ENCODE measurements at places on chromosomes 6 and 20.

- H3K4me3 ChIP-seq: no peak overlapping the region
- no peak for DNase-seq
- no peaks in the 10 kb centered on the region for H3K4me1 ChIP-seq
- no peaks in the 10 kb centered on the region for H3K27me3 ChIP-seq
- peaks cover 5% of the 10 kb centered on the region for H3K36me3 ChIP-seq
These were observed 37.0 kb downstream of the SHLD1 start for GRCh38 chr20:5786930-5787795.

DNA sequence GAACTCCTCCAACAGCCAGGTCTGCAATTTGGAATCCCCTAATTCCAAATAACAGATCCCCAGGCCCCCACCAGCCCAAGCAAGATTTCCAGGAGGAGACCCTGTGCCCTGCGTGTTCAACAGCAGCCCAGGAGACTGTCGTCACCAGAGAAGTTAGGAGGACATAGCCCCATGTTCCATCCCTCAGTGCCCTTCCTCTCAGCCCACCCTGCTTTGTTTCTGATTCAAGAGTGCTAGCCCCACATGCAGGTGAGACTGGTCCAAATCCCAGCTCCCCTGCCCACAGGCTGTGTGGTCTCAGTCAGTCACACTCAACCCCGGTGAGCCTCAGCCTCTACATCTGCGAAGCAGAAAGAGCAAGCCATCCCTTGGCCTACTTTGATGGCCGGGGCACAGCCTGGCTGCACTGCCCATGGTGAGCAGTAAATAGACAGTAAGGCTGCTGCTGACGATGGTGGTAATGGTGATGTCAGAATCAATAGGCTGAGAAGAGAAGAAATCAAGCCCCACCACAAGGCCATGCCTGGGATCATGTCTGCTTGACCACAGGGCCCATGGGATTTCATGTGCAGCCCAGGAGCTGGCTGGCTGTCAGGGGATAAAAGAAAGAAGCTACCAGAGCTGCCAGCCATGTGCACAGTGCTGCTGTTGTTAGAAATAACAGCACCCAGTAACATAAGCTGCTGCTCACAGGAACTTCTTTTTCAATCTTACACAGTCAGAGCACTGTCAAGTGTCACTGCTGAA, 51.5 kb upstream of the NXT1 start:
- no peaks in the 10 kb centered on the region for H3K36me3 ChIP-seq
- DNase-seq: no peak
- H3K4me1 ChIP-seq: no peaks in the 10 kb centered on the region
- H3K4me3 ChIP-seq: no peak overlapping the region
- H3K27ac ChIP-seq: no peak overlapping the region

GRCh38 chr6:143803769-143804568, 39.2 kb upstream of the LTV1 start:
- no peaks in the 10 kb centered on the region for H3K27me3 ChIP-seq
- no peak overlapping the region for H3K4me3 ChIP-seq
- no peaks in the 10 kb centered on the region for H3K36me3 ChIP-seq
- H3K27ac ChIP-seq: no peak overlapping the region
- no peak for DNase-seq
- no peaks in the 10 kb centered on the region for H3K4me1 ChIP-seq

- no peak for DNase-seq
- H3K4me3 ChIP-seq: no peak overlapping the region
- H3K27ac ChIP-seq: no peak overlapping the region
- H3K27me3 ChIP-seq: no peaks in the 10 kb centered on the region
- no peaks in the 10 kb centered on the region for H3K4me1 ChIP-seq
These were observed 86.2 kb upstream of the VSTM2L start for GRCh38 chr20:37816726-37817125.

DNA sequence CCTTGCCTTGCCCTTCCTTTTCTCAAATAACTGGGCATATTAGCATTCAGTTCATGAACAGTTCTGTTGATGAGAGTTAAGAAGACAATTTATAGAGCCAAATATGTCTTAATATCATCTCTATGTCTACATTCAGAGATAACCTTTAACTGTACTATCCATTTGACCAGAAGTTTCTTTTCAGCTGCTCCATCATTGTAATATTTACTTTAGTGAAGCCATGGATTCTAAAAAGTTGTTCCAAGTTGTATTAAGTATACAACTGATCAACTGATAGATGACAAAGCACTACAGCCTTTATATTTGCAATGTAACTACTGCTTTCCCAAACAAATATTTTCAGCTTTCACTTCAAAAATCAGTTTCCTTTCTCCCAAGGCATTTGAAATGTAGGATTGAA, 1252.7 kb downstream of the EPHA7 start:
- H3K36me3 ChIP-seq: no peaks in the 10 kb centered on the region
- no peak overlapping the region for H3K4me3 ChIP-seq
- DNase-seq: no peak
- H3K27me3 ChIP-seq: no peaks in the 10 kb centered on the region
- H3K4me1 ChIP-seq: no peaks in the 10 kb centered on the region
- H3K27ac ChIP-seq: no peak overlapping the region

Data from T-cell (primary cell).